Mesendoderm (in vitro differentiated cells): ENCODE measurements at places on chromosomes 1 and 21.
A peak's percentile ranks its signal among the peaks of the same experiment; 100 is the strongest.

- no peak for DNase-seq
Measured at GRCh38 chr1:165423136-165423535, 21.8 kb downstream of the RXRG start.

DNA sequence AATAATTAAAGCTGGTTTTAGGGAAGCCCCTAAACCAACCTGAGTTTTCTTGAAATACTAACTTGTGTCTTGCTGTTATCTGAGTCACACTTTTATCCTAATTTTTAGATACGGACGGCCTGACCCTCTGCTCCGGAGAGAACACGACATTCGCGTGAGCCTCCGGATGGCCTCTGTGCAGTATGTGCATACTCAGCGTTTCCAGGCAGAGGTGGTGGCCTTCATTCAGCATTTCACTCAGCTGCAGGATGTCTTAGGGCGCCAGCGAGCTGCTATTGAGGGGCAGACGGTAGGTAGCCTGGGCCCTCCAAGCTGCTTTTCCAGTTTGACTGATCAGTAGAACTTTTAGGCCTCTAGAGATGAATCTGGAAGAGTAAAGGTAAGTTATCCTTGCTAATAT is 63.6 kb downstream of the VPS13D start:
- DNase-seq, result no peak

GRCh38 chr1:153510984-153511410 is 24.8 kb downstream of the S100A6 start:
- peak; percentile 87 for DNase-seq

DNA sequence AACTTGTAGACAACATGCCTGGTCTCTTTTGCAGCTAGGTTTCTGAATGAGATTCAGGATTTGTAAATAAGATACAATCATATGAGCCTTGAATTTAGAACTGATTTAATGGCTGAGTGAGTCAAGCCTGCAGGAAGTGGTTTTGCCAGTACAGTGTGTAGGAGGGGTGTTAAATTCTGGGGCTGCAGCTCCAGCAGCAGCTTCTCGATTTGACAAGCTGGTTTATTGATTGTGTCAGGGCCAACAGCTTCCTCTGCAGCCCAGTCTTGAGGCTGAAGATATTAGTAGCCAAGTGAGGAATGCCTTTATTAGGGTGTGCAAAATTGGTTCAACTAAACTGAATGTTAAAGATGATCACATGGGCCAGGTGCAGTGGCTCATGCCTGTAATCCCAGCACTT is 11.5 kb upstream of the PLA2G5 start:
- no peak for DNase-seq

- DNase-seq, result peak; percentile 94
Measured at GRCh38 chr1:33338440-33339211, 17.7 kb upstream of the A3GALT2 start.
